ENCODE measurements at places on chromosomes 16 and 17. TPM values are rescaled to one million over a fixed set of nuclear protein-coding genes. Genes with fewer than 3 reads are reported as not detected.

HSF4 gene
- 26.6 TPM for total RNA-seq

TBX4 gene
- not detected for total RNA-seq

TSR3 gene
- 41.6 TPM for total RNA-seq

FZD2 gene
- 0.75 TPM for total RNA-seq

FOXN1 gene
- not detected for total RNA-seq

CMTM3 gene
- 27.5 TPM for total RNA-seq

ARHGAP44 gene
- total RNA-seq: 1.5 TPM

CCL14 gene
- 48.7 TPM for total RNA-seq

PRAC1 gene
- total RNA-seq: not detected

MRPL28 gene
- total RNA-seq: 55.1 TPM

CD300C gene
- 4.0 TPM for total RNA-seq

AURKB gene
- 3.4 TPM for total RNA-seq

ASGR1 gene
- total RNA-seq: 3.1 TPM

KRT9 gene
- total RNA-seq: not detected

CX3CL1 gene
- total RNA-seq: 5.3 TPM

CAPN15 gene
- total RNA-seq: 7.6 TPM

PGAP3 gene
- 12.8 TPM for total RNA-seq

LPCAT2 gene
- 14.1 TPM for total RNA-seq

AP2B1 gene
- total RNA-seq: 62.0 TPM

P3H4 gene
- 4.7 TPM for total RNA-seq

RPL38 gene
- 599 TPM for total RNA-seq

DVL2 gene
- 25.6 TPM for total RNA-seq

WNT3 gene
- total RNA-seq: 9.6 TPM

SMIM36 gene
- not detected for total RNA-seq

UBALD1 gene
- total RNA-seq: 4.0 TPM

SGCA gene
- not detected for total RNA-seq

GLTPD2 gene
- not detected for total RNA-seq

PNPO gene
- total RNA-seq: 25.1 TPM

KIF18B gene
- total RNA-seq: 1.4 TPM

TBL3 gene
- 30.6 TPM for total RNA-seq

EPX gene
- total RNA-seq: not detected

CNTROB gene
- 27.3 TPM for total RNA-seq

PIK3R5 gene
- 22.0 TPM for total RNA-seq

TTLL6 gene
- total RNA-seq: not detected

ZG16B gene
- total RNA-seq: not detected

CSH2 gene
- not detected for total RNA-seq

PYY gene
- not detected for total RNA-seq

SCARF1 gene
- 5.4 TPM for total RNA-seq

CACNG1 gene
- not detected for total RNA-seq

CALB2 gene
- 101 TPM for total RNA-seq

C17orf50 gene
- total RNA-seq: not detected

ZSCAN10 gene
- not detected for total RNA-seq

CA5A gene
- total RNA-seq: not detected

ENO3 gene
- 4.0 TPM for total RNA-seq

C16orf95 gene
- total RNA-seq: 6.2 TPM

LDHD gene
- 12.6 TPM for total RNA-seq

PRSS22 gene
- not detected for total RNA-seq

SERPINF2 gene
- 19.8 TPM for total RNA-seq

HSD11B2 gene
- 0.51 TPM for total RNA-seq

TMC7 gene
- 1.2 TPM for total RNA-seq

CNTNAP4 gene
- 1.5 TPM for total RNA-seq

RABEP2 gene
- total RNA-seq: 15.8 TPM
